ENCODE measurements at places on chromosomes 11 and 22.

DNA sequence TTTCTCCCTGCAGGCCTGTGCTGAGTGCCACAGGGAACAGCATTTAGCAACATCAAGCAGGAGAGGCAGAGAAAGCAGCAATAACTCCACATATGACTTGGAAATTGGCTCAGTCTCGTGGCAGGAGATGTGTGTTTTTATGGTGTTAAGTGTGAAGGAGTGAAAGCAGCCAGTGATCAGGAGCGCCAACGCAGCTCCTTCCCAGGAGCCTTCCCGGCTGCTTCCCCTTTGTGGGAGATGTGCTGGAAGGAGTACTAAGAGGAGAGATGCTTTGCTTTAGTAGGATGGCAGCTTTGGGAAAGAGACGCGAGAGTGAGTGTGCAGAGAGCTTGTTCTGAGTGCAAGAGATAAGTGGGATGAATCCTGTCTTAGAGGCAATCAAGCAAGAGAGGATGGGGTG is 54.7 kb upstream of the KIRREL3 start:
- DNase-seq, result no peak

GRCh38 chr11:124886476-124886875 is 11.2 kb downstream of the ROBO4 start:
- DNase-seq, result no peak

- no peak for DNase-seq
Measured at GRCh38 chr11:66845876-66846212, 2.6 kb downstream of the RCE1 start.

GRCh38 chr11:115652094-115652493 is 147.9 kb upstream of the CADM1 start:
- DNase-seq, result no peak

DNA sequence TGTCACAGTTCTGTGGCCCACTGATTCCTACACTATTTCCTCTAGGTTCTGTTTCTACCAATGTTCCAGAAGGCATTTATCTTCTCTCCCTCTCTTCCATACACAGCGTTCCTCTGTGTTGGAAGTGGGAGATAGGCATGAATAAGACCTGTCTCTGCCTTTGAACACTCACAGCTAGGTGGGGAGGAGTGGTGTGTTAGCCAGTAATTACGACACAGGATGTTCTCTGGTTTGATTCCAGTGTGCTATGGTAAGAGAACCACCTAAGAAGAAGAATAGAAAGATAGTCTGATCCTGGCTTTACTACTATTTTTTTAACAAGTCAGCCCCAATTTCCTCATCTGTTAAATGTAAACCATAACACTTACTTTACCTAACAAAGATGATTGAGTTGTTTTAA is 200.2 kb upstream of the MTMR2 start:
- no peak for DNase-seq

DNA sequence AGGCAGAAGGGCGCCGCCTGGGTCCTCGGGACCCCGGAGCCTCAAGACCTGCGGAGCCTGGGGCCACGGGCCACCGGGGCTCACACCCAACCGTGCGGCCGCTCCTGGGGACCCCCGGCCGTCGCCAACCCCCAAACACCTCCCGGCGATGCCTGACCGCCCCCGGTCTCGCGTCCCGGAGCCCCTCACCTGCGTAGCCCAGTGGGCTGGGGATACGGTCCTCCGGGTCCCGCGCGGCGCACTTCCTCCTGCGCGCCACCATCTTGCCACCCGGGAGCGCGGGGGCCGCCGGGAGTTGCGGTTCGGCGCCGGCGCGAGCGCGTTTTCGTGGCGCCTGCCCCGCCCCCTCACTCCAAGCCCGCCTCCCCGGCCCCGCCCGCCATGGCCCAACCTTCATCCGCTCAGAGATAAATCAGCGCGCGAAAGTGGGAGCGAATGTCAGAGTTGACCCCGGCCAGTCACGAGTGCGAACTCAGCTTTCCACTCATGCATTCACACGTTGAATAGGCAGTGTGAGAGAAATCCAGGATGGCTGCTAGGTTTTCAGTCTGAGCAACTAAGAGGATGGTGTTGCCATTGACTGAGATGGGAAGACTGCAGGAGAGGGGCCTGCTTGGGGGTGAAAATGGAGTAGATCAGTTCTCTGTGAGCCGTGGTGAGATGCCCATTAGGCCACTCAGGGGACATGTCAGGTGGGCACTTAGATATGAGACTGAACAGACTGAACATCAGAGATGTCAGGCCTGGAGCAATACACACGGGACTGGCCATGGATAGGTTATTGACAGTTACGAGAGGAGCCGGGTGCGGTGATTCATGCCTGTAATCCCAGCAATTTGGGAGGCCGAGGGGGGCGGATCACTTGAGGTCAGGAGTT is at the start of gene RRP7A:
Gene RRP7A (minus strand): TSS at position 272 of the 877 bp plus-strand sequence. CDS start 10 bp downstream, at position 262.
- DNase-seq, result peak; percentile 80

GRCh38 chr11:80458376-80458775 is 1017.5 kb upstream of the TENM4 start:
- no peak for DNase-seq

DNA sequence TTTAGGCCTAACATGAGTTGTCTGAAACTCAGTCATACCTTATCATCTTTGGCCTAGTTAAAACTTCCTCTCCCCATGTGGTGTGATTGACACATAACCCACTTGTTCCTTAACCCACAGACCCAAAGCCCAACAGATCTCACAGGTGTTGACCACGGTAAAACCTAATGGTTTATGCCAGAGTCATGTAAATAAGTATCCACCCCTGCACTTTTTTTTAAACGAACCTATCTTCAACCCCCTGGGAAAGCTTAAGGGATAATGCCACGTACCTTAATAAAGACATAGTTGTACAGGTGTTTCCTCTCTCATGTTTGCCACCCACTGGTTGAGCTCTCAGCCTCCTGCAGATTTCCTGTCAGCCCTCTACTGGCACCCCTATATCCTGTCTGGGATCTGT is 709.3 kb upstream of the CCDC179 start:
- peak; percentile 45 for DNase-seq

DNA sequence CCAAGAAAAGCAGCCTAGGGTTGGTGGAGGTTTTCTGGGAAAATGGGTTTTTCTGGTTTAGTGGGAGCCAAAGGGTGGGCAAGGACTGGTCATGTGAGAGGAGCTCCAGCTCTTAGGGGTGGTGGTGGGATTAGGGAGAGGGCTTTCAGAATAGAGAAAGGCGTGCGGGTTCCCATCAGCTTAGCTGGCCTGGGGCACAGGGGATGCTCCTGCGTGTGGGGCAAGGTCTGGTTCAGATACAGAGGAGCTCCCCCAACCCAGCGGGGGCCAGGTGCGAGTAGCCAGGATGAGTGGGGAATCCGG is 644 bp downstream of the TMEM134 start:
- no peak for DNase-seq

GRCh38 chr11:45285930-45286632 is at the start of gene SYT13:
TSS of gene SYT13 (minus strand) at chr11:45286341. CDS start at chr11:45286207, 134 bp downstream.
- no peak for DNase-seq

DNA sequence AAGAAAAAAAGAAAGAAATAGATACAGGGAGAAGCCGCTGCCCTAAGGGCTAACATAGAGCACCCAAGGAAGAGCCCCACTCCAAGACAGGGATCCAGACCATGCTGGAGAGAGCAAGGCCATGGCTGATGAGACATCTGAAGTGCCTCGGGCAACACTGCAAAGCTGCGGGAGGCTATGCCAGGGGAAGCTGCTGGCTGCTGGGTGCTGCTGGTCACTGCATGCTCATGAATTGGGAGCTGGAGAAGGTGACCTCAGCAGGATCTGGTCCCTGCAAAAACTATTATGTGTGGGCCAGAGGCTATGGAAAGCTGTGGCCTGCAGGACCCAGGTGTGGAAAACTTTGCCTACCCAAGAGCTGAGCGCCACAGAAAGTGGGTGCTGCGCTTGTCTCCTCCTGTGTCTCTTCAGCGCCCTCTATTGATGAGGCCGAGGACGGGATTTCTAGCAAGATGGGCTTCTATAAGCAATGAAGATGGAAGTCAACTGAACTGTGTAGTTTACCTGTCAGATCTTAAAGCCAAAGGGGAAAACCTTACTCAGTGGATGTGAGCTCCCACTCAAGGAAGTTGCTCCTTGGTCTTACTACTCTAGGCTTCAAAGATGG is 17.3 kb upstream of the SLC29A2 start:
- peak; percentile 74 for DNase-seq

DNA sequence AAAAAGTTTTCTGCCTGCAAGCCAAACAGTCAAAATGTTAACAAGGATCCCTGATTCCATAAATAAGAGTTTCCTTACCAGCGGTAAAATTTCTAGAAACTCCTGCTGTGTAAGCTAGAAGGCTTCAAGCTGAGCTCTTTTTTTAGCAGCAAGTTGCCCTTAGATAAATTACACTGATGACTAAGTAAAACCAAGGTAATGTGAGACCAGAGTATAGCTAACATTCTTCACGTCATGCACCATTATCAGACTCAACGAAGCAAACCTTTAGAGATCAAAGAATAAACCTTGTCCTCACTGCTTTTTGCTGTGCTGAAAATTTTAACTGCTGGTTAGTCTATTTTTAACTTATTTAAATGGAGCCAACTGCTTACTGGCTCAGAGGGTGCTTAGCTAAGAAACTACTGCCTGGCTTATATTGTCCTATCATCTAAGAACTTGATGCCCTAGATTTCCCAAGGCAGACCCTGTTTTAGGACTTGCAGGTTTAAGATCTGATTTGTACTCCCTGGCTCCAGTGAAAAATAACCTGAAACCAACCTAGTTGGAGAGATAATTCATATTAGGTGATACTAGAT is 900.7 kb downstream of the JRKL start:
- DNase-seq, result no peak

GRCh38 chr22:38623351-38623750 is 32.8 kb downstream of the FAM227A start:
- no peak for DNase-seq

DNA sequence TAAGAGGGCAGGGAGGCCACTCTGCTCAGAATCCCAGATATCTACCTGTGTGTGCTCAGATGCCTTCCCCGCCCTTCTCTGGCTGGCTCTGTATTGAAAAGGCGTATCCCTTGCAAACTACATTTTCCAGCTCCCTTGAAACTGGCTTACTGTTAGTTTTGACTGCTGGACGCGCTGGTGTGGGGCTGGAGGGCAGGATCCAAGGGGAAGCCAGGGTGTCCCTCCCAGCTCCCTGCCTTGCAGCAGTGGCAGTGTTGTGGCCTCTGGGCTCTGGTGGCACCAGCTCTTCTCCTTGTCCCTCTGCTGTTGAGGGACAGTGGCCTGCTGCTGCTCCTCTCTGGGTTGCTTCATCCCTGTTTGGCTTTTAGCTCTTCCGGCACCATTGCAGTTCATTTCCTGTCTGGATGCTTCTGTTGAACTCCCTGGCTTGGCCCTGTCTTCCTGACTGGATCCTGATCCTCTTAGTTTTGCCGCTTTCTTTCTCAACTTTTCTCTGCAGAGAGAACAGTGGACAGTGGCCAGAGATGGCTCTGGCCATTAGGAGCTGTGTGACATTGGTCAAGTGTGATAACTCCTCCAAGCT is 107.1 kb upstream of the PARVA start:
- no peak for DNase-seq

GRCh38 chr11:65352783-65353182 is 1.8 kb upstream of the TIGD3 start:
- peak; percentile 64 for DNase-seq

DNA sequence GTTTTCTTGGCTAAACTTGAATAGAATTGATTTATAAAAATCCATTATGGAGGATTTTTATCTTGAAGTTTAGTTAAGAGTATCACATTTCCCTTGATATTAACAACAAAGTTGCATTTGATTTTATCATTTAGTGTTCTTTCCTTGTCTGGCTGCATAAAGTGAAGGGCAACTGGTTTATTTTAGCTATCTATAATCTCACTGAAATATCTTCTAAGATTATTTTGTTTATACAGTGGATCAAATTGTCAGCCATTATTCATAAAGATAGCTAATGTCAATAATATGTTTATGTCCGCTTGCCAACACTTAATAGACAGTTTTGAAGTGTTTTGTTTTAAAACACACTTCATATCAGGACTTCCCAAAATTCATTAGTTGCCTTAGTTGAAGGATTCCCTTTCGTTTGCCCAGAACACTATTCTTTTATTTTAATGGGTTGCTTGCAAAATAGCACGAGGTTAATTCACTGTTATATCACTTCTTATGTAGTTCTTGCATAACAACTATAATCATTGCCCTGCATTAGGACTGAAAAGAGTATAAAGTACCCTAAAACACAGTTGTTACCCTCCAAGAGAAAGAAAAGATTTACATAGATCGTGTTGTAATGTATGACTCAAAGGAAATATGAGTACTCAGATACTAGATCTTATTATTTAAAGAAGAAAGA is 73.0 kb downstream of the MSANTD4 start:
- no peak for DNase-seq

DNA sequence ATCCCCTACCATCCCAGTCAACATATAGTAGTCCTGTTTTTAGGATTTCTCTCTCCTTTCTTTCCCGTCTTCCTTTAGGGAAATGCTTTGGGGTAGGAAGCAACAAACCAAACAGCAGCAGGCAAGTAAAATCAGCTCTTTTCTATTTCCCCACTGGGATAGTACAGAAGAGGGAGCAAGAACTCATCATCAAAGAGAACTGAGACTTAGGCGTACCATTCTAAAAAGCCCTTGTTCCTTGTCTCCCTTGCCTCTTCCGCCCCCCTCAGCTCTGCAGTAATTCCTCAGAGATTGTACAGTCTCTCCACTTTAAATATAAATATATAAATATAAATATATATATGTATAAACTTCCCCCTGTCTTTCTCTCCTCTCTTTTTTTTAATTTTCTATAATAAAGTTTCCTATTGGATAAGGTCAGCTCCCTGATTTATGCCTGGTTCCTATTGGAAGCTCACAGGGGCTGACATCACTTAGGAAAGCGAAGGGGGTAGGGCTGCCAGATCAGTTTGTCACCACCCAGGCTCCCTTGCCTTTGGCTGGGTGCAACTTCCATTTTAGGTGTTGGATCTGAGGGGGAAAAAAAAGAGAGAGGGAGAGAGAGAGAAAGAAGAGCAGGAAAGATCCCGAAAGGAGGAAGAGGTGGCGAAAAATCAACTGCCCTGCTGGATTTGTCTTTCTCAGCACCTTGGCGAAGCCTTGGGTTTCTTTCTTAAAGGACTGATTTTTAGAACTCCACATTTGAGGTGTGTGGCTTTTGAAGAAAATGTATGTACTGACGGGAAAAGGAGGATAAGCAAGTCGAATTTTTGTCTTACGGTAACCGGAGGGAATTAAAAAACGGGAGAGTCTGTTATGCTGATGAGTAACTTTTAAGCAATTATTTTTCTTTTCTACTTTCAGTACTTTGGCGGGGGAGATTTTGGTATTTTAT is at the start of gene CTNND1:
Gene CTNND1 (plus strand): TSS at position 502 of the 934 bp plus-strand sequence. CDS start 29,677 bp downstream, outside the sequence.
- peak; percentile 90 for DNase-seq

DNA sequence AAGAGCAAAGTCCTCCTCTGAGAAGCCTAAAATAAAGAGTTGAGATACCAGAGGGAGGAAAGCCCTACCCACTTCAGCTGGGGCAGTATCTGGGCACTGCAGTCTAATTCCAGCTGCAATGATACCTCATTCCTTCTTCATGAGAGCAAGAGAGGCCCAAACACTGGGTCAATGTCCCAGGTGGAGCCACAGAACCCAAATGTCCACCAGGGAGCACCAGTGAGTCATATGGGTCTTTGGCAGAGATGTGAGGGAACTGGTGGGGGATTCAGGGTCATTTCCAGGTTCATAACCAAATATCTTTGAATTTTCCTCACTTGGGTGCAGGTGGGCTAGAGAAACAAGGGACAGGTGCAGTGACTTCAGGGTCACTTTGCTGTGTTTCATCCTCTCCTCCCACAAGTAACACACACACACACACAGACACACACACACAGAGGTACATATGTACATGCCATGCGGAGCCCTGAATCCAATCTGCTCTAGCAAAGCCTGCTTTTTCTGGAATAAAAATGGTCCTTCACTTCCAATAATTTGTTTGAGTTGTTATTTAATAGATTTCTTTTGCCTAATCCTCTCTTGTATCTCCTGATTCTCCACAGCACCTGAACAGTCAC is 585.4 kb downstream of the SOX6 start:
- DNase-seq, result peak; percentile 70

Measured in hematopoietic multipotent progenitor cell (in vitro differentiated cells).